ENCODE measurements at places on chromosomes 13 and 19.

DNA sequence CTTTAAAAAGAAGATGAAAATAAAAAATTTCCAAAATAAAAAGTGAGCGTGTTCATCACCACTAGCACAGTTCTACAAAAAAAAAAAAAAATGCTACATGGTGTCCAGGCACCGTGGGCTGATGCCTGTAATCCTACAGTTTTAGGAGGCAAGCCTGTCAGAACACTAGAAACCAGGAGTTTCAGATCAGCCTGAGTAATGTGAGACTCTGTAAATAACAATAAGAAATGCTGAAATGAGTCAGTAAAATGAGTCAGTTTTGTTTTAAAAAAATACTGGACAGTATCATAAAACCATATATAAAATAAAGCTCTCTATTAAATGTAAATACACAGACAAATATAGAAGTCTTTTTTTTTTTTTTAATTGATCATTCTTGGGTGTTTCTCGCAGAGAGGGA lies 30.0 kb downstream of the ZNF91 start:
- H3K4me1 ChIP-seq = no peaks in the 10 kb centered on the region
- H3K36me3 ChIP-seq = peaks cover 11% of the 10 kb centered on the region
- DNase-seq = no peak
- no peak overlapping the region for H3K27ac ChIP-seq
- no peak overlapping the region for H3K4me3 ChIP-seq
- H3K27me3 ChIP-seq = no peaks in the 10 kb centered on the region

- no peak overlapping the region for H3K4me3 ChIP-seq
- no peaks in the 10 kb centered on the region for H3K4me1 ChIP-seq
- H3K36me3 ChIP-seq = no peaks in the 10 kb centered on the region
- H3K27ac ChIP-seq = no peak overlapping the region
- no peaks in the 10 kb centered on the region for H3K27me3 ChIP-seq
Measured at GRCh38 chr19:53785196-53785889, 38.8 kb downstream of the NLRP12 start.

- no peaks in the 10 kb centered on the region for H3K27me3 ChIP-seq
- H3K4me3 ChIP-seq = no peak overlapping the region
- no peaks in the 10 kb centered on the region for H3K4me1 ChIP-seq
- DNase-seq = no peak
Measured at GRCh38 chr13:22271903-22272302, 601.0 kb downstream of the FGF9 start.

DNA sequence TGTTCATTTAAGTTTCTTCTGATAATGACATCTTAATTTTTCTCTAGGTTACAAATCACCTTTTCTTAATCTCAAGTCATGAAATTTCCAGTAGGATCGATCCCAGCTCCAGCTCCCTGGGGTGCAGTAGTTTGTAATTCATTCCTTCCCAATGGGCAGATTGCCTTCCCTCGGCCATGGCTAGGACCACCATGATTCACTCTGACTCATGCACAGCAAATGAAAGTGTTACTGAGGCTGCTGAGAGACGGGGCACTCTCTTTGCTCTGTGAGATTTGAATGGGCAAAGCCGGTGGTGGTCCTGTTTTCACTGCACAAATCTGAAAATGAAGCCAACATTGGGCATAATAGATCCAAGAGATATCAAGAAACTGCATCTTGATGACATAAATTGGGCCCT lies 202.8 kb upstream of the IRS2 start:
- H3K4me1 ChIP-seq = no peaks in the 10 kb centered on the region
- no peak overlapping the region for H3K27ac ChIP-seq
- H3K4me3 ChIP-seq = no peak overlapping the region

- no peaks in the 10 kb centered on the region for H3K27me3 ChIP-seq
- peak overlapping the region; percentile 14 for H3K4me3 ChIP-seq
- peak overlapping the region; percentile 85 for H3K27ac ChIP-seq
- H3K36me3 ChIP-seq = peaks cover under 1% of the 10 kb centered on the region
Measured at GRCh38 chr19:11164879-11165406, 9.4 kb upstream of the SPC24 start.

DNA sequence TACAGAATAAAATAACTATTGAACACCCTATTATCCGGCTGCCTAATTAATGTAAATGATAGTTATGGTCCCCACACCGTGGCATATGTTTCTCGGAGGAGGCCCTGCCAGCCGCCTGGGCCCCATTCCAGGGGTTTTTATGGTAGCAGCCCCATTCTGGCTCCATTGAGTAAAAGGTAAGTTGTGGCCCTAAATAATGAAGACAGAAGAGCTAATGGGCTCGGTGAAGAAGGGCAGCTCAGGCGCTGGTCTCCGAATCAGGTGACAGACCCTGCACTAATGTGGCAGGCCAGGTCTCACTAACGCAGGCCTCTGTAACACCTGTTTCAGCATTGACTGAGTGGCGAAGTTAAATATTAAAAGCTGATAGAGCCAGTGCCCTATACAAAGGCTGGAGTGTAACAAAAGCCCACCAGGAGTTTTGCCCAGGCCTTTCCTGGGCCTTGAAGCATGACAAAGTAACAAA lies 19.1 kb downstream of the POP4 start:
- no peak overlapping the region for H3K27ac ChIP-seq
- no peak overlapping the region for H3K4me3 ChIP-seq
- H3K36me3 ChIP-seq = no peaks in the 10 kb centered on the region
- H3K27me3 ChIP-seq = no peaks in the 10 kb centered on the region

- H3K4me1 ChIP-seq = no peaks in the 10 kb centered on the region
- no peak overlapping the region for H3K27ac ChIP-seq
Measured at GRCh38 chr13:94395860-94396259, 83.6 kb downstream of the DCT start.

DNA sequence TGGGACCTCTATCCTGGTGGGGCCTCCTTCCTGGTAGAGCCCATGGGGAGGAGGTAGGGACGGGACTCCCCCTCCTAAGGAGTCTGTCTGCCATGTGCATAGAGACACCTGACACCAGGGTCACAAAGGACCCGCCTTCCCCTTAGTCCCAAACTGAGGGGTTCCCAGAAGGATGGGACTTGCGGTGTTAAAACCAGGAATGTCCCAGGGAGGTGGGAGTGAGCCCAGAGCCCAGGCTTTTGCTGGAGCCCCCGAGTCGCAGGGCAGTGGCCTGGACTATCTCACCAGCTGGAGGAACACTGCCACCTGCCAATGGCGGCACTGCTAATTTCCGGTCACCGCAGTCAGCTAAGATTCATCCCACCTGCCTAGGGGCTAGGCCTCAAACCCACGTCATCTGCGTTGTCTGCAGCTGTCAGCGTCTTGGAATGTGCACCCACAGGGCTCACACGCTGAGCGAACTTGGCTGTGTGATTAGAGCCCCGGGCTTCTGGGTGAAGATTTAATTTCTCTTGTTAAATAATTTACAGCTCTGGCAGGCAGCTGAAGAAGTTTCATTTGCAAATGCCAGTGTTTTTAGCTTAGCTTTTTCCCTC lies 31.9 kb upstream of the ATP11A start:
- H3K36me3 ChIP-seq = no peaks in the 10 kb centered on the region
- DNase-seq = no peak
- peaks cover 2% of the 10 kb centered on the region for H3K4me1 ChIP-seq

- H3K27me3 ChIP-seq = no peaks in the 10 kb centered on the region
- peaks cover 44% of the 10 kb centered on the region for H3K4me1 ChIP-seq
- peak overlapping the region; percentile 99 for H3K27ac ChIP-seq
- peak overlapping the region; percentile 68 for H3K4me3 ChIP-seq
Measured at GRCh38 chr19:18291590-18292461, 10.4 kb upstream of the JUND start.

DNA sequence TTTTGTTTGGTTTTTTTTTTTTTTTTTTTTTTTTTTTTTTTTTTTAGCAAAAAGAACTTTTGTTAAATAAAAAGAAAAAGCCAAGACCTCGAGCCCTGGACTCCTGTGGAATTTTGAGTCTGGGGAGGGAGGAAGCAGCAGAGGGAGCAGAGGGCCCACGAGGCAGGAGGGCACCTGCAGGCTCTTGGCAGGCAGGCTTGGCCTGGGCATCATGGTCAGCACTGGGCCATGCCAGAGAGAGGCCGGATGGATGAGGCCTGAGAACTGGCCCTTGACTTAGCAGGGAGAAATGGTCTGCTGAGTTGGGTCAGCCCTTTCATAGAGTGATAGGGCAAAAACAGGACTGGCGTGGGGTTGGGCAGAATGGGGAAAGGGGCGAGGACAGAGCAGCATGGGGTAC lies 100.4 kb downstream of the GPR12 start:
- no peak for DNase-seq
- H3K4me1 ChIP-seq = no peaks in the 10 kb centered on the region
- no peak overlapping the region for H3K27ac ChIP-seq
- no peaks in the 10 kb centered on the region for H3K27me3 ChIP-seq
- H3K36me3 ChIP-seq = no peaks in the 10 kb centered on the region

DNA sequence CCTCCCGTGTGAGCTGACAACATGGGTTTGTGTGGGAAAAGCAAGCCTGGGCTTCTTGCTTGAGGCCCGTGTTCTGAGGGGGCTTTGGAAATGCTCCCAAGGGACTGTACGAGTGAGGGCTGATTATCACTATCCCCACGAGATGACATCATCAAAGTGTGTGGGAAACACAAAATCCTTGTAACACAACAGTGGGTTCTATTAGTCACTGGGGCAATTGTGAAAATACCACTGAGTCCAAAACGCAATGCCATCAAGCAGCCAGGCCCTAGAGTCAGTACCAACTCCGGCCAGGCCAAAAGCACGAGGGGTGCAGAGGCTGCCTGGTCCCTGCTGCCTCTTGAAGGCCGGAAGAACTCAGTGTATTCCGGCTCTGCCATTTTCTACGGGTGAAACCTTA lies 29.6 kb downstream of the CAPS start:
- no peak overlapping the region for H3K27ac ChIP-seq
- peaks cover 12% of the 10 kb centered on the region for H3K36me3 ChIP-seq
- peaks cover 28% of the 10 kb centered on the region for H3K4me1 ChIP-seq
- H3K4me3 ChIP-seq = no peak overlapping the region
- DNase-seq = no peak
- no peaks in the 10 kb centered on the region for H3K27me3 ChIP-seq

GRCh38 chr19:58128041-58128685 lies 22.4 kb downstream of the ZNF329 start:
- no peak overlapping the region for H3K27ac ChIP-seq
- H3K27me3 ChIP-seq = no peaks in the 10 kb centered on the region
- DNase-seq = no peak
- no peaks in the 10 kb centered on the region for H3K4me1 ChIP-seq
- peak overlapping the region; percentile 1 for H3K4me3 ChIP-seq
- peaks cover 76% of the 10 kb centered on the region for H3K36me3 ChIP-seq

DNA sequence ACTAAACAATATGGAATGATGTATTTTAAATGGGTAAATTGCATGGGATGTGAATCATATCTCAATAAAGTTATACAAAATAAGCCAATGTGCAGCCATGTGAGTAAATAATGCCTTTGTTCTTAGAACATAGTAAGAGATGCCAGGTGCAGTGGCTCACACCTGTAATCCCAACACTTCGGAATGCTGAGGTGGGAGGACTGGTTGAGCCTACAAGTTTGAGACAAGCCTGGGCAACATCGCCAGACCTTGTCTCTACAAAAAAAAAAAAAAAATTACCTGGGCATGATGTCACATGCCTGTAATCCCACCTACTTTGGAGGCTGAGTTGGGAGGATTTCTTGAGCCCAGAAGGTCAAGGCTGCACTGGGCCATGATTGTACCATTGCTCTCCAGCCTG lies 230.7 kb downstream of the RFC3 start:
- no peak for DNase-seq
- H3K27me3 ChIP-seq = no peaks in the 10 kb centered on the region
- no peak overlapping the region for H3K4me3 ChIP-seq
- H3K4me1 ChIP-seq = no peaks in the 10 kb centered on the region
- no peaks in the 10 kb centered on the region for H3K36me3 ChIP-seq
- no peak overlapping the region for H3K27ac ChIP-seq

DNA sequence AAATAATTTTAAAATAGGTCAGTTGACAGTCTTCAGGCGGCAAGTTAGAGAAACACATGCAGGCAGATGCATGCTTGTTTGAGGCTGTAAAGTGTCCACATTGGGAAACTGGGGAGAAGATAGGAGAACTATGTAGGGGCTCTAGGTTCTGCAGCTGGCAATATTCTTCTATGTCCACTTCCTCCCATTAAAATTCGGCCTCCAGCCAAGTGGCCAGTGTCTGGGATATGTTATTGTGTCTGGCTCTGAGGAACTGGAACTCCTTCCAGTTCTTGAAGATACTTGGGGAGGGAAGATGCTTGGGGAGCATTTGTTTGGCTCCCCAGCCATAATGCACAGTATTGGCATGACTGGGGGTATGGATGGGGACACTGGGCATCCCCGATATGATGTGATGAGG lies 20.9 kb upstream of the KLF2 start:
- H3K4me3 ChIP-seq = no peak overlapping the region
- H3K27me3 ChIP-seq = no peaks in the 10 kb centered on the region
- H3K4me1 ChIP-seq = peaks cover 4% of the 10 kb centered on the region
- H3K36me3 ChIP-seq = no peaks in the 10 kb centered on the region

GRCh38 chr13:22938576-22938975 lies 242.2 kb upstream of the SGCG start:
- H3K4me1 ChIP-seq = no peaks in the 10 kb centered on the region
- H3K4me3 ChIP-seq = no peak overlapping the region
- H3K36me3 ChIP-seq = no peaks in the 10 kb centered on the region
- H3K27ac ChIP-seq = no peak overlapping the region
- H3K27me3 ChIP-seq = no peaks in the 10 kb centered on the region
- DNase-seq = no peak
